ENCODE measurements at places on chromosomes 11 and 22.

GRCh38 chr11:109853156-109853776 is 239.9 kb upstream of the ZC3H12C start:
- peak; percentile 27 for DNase-seq

GRCh38 chr22:41525450-41526225 is 18.6 kb downstream of the POLR3H start:
- no peak for DNase-seq

DNA sequence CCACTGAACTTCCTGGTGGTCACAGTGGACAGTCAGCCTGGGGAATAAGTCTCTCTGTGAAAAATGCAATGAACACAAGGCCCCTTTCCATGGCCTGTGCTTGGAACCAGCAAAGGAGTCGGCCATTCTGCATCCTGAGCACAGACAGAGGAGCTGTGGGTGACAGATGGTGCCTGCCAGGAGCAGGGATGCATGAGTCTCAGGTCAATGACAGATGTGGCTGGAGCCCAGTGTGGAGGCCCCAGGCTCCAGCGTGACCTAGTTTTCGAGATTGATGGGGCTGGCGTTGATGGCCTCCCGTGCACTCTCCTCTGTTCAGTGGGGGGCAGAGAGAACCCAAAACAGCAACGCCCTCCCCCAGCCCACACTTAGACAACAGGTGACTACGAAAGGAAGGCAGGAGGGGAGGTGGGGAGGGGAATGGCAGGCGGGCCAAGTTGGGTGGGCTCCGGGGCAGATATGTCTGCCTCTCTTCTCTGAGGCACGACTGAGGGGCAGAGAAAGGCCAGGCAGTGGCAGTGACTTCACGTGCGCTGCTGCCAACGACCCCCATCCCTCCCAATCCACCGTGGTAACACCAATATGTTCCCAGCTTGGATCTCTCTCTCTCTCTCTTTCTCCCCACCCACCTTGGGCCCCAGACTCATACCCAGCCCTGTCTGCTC is 34.4 kb upstream of the CD5 start:
- DNase-seq = no peak

GRCh38 chr11:7645206-7645605 is 28.1 kb downstream of the CYB5R2 start:
- no peak for DNase-seq

- no peak for DNase-seq
Measured at GRCh38 chr11:113104691-113105251, 143.6 kb downstream of the NCAM1 start.

DNA sequence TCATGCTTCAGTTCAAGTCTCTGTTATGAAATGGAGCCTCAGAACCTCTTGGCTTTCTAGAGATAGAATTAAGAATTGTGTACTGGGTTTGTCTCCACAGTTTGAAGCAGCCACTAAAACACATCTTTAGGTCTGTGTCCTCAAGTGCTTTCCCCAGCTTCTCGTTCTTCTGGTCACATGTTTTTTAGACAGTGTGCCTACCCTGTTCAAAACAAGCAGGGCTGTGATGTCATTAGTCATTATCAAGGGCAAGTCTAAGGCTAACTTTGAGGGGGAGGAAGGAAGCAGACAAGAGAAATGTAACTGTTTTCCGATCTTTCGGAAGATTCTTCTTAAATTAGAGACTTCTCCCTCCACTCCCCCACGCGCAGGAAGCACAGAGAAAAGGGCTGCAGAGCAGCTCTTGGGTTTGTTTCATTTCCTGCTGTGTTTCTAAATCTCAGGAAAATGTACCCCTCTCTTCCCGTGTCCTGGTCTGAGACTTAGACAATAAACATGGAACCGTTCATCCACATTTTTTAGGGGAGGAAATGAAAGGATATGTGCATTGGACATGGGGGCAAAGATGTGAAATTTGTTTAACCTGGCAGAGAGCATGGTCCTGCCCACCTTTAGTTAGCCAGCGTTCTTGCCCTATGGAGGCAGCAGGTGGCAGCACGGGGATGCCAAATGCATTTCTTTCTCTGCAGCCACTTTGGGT is 3.1 kb downstream of the AKIP1 start:
- DNase-seq = peak; percentile 48

DNA sequence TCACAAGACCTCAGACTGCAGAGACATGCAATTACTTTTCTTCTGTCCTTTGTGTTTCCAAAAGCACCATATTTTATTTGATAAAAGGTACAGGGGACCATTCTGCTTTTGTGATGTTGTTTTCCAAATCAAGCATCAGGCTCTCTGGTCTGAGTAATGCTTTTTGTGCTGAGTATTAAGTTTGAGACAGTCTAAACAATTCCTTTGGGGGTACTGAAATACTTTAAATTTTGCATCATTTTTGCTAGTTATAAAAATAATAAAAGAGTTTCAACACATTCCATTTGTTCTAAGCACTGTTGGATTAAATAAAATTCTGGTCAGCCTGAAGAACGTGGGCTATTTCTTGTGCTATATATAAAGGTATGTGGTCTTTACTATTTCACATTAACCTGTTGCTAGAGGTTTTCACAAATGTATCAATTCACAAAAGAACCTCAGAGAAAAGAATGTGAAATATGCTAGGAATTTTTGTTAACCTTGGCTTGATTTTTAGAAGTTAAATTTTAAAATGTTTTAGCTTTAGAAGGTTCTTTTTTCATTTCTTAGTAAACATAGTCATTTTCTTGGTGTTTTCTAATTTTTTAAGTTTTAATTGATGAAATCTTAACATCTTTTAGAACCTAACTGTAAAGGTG is 61.6 kb downstream of the C22orf31 start:
- DNase-seq = no peak

- no peak for DNase-seq
Measured at GRCh38 chr11:12900496-12900895, 108.6 kb upstream of the RASSF10 start.

DNA sequence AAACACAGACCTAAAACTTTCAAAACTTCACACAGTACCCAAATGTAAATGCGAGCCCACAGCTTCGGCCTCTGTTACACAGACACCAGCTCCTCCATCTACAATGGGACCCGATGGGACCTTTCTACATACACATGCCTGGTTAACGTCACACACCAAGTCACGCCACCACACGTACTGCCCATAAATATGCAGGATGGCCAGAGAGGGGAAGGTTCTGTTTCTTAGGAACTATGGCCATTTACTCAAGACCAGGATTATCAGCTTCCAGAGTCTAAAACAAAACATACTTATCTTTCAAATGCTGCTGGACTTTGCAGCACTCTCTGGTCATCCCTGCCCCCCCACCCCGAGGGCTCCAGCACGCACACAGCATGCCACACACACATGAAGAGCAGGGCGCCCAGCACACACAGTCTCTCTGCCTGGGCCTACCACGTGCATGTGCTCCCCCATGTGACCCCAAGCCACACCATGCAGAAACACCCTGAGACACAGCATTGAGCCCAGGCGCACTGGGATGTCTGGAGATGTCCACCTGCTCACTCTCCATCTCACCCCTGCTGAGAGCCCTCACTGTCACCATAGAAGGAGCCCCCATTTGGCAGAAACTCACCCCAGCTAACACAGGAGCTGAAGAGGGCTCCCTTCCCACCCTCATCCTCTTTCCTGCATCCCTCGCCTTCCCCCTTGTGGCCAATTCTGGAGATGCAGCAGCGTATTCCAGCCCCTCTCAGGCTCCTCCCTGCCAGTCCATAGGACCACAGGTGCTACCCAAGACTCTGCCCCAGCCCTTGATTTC is 61.8 kb downstream of the SLC22A12 start:
- DNase-seq = peak; percentile 85

DNA sequence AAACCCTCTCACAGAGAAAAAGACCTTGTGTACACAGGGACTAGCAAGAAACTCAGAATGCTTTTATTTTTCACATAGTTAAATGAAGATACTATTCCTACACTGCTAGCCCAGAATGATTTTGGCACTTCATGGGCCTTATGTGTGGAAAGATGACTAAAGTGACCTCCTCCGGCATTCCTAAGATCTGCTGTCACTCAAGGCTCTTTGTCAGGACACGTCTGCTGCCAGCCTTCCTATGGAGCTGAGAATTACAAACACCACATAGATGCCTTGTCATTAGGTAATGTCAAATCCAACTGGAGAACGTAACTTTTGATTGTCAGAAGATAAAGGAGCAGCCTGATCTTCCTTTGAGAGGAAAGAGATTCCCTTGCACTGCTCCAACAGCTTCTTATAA is 249.1 kb downstream of the FAT3 start:
- no peak for DNase-seq

DNA sequence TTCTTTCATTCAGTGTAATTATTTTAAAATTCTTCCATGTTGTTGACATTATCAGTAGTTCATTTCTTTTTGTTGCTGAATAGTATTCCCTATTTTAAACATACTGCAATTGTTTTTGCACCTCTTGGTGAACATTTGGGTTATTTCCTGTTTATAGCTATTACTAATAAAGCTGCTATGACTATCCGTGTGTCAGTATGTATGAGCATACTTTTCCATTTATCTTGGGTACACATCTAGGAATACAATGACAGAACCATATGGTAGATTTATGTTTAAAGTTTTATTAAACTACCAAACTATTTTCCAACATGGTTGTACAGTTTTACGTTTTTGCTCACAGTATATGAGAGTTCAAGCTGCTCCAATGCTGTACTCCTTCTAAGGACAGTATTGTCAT is 22.0 kb upstream of the FIBIN start:
- no peak for DNase-seq

DNA sequence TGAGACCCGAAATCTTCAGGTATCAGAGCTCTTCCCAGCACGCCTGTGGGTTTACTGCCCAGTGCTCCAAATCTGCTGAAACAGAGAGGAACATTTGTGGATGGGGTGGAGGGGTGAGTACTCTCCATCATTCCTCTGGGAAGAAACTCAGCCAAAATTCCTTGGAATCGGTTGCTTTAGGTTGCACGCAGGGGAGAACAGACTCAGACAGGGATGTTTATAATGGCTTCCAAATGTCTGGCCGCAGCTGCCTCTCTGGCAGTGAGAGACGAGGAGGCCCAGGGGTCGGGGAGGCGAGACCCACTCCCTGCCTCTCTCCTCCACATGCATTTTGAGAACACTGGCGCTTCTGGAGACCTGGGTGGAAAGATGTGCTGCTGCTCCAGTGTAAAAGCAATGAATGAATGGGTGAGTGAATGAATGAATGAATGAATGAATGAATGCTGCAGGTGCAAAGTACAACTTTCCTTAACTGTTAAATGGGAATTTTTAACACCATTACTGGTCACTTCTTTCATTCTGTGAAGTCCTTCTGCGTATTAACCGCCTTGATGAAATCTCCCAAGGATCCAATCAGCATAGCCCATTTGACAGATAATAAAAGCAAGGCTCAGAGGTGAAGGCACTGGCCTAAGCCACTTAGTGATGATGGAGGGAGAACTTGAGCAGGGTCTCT is 437.4 kb downstream of the MIAT start:
- DNase-seq = no peak

DNA sequence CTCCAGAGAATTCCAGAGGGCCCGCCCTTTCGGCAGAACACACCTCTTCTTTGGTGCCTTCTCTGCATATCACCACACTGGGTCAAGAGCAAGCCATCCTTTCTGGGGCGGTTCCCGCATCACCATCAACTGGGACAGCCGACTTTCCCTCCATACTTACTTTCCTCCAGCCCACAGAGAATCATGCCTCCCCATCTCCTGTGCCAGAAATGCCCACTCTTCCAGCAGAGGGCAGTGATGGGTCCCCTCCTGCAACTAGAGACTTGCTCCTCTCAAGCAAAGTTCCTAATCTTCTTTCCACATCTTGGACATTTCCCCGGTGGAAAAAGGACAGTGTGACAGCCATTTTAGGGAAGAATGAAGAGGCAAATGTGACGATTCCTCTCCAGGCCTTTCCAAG is 157.7 kb downstream of the C11orf91 start:
- DNase-seq = peak; percentile 64

All from GM10248 (cell line).